GM12892 (cell line): ENCODE measurements at places on chromosomes 3 and 15.

GRCh38 chr3:34483311-34483887 lies 685.0 kb downstream of the PDCD6IP start:
- DNase-seq: no peak

GRCh38 chr15:62740141-62741004 lies 302.2 kb upstream of the TPM1 start:
- DNase-seq: no peak

- no peak for DNase-seq
Measured at GRCh38 chr15:60683156-60683555, 204.2 kb upstream of the ICE2 start.

DNA sequence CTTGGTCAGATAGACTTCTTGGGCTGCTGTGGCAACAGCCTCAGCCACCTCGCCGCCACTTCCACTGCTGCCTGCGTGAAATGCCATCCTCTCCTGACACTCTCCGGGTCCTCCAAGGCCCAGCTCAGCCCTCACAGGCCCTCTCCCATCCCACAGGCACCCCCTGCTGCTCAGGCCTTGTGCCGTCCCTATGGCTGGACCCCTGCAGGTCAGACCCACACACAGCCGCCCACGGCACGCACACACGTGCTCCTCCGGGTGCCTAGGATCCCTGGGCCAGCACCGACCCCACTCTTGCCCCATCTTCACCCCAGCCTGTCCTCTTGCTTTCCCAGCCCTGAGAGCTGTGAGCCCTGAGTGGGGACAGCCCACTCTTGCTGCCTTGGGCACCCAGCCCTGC lies 19.7 kb downstream of the CFAP100 start:
- no peak for DNase-seq

DNA sequence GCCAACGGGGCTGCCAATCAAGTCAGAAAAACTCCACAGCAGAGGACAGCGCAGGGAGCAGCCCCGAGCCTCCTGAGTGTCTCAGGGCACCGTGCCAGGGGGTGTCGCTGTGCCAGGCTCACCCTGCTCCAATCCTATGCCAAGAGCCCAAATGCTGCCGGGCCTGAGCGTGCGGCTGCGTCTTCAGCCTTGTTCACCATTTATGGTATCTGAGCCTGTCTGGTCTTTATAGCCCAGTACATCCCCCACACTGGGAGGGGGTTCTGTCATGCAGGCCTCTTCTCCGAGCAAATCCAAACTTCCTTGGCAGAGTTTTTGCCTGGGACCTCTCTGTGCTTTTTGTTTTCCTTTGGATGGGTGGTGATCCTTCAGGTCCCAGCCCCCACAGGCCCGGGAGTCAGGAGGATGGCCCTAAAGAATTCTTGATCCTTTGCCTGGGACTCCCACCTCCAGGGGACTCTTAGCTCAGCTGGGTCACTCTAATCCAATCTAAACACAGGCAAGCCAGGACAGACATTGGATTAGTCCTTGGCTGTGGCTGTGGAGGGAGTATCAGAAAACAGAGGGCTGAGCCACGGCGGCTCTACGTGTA lies 135.1 kb upstream of the HACD2 start:
- DNase-seq: no peak

- no peak for DNase-seq
Measured at GRCh38 chr3:52238193-52238760, 681 bp downstream of the TWF2 start.

- no peak for DNase-seq
Measured at GRCh38 chr15:50050986-50051743, 67.9 kb downstream of the ATP8B4 start.
